Hematopoietic multipotent progenitor cell treated with erythropoietin and hydrocortisone succinate and interleukin-3 and kit ligand, for 6 days (in vitro differentiated cells): ENCODE measurements at places on chromosomes 12 and 14.

GRCh38 chr12:111211910-111212757 is 156.8 kb downstream of the PHETA1 start:
- DNase-seq: peak; percentile 47

GRCh38 chr14:22472935-22473854 is 115.8 kb downstream of the DAD1 start:
- DNase-seq: peak; percentile 90

GRCh38 chr12:115037830-115038229 is 353.9 kb upstream of the TBX3 start:
- DNase-seq: no peak

DNA sequence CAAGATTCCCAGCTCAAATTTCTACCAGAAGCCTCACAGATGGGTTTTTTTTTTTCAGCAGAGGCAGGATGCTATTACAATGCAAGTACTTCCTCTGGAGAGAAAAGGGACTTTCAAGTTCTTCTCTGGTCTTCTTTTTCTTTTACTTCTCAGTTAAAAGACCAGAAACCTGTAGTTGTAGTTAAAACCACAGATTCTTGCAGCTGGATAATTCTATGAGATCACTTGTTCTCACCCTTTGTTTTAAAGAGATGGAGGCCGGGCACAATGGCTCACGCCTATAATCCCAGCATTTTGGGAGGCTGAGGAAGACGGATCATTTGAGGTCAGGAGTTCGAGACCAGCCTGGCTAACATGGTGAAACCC is 47.6 kb upstream of the OVCH1 start:
- DNase-seq: no peak

- no peak for DNase-seq
These were observed 19.3 kb upstream of the KRT86 start for GRCh38 chr12:52254965-52255751.
